ENCODE measurements at places on chromosomes 6 and 20. TPM values are rescaled to one million over a fixed set of nuclear protein-coding genes. Genes with fewer than 3 reads are reported as not detected.

Gene ANKRD66
- total RNA-seq: not detected

- DNase-seq: no peak
Measured at GRCh38 chr6:36269834-36270705, at the start of gene PNPLA1. TSS of gene PNPLA1 (plus strand) at chr6:36270060. CDS start at chr6:36270460, 400 bp downstream.

Gene ARMC2
- total RNA-seq: 4.4 TPM

DNA sequence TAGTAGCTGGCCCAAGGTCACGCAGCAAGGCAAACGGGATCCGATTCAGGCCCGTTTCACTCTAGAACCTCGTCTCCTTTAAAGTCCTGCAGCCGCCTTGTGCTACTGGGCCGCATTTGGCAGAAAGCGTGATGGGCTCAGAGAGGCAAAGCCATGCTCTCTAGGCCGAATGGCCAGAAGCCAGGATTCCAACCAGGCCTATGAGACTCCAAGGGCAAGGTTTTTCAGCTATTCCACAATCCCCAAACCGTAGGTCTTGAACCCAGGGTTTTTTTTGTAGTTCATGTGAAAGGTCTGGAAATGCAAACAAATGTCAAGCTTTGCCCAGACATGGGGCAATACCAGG is 174.1 kb downstream of the PREX1 start:
- DNase-seq: no peak

Gene EFCAB8
- total RNA-seq: 0.22 TPM

Gene TRIM10
- 4.5 TPM for total RNA-seq

Gene SGK2
- total RNA-seq: 34.3 TPM

DNA sequence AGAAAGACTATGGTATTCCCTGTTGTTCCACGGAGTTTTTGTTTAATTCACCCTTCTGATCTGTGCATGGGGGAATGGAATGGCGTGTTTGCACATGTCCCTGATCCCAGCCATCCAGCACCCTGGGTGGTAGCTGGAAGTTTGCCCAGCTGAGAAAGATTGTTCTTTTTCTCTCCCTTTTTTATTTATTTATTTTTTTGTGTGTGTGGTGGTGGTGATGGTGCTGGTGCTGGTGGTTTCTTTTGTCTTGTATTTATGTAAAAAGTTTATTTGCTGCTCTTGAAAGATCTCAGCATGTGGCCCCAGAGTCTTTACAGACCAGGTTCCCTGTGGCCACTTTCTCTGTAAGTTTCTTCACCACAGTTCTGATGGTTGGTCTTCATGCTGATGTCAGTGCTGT is 372.6 kb downstream of the UTRN start:
- no peak for DNase-seq

DNA sequence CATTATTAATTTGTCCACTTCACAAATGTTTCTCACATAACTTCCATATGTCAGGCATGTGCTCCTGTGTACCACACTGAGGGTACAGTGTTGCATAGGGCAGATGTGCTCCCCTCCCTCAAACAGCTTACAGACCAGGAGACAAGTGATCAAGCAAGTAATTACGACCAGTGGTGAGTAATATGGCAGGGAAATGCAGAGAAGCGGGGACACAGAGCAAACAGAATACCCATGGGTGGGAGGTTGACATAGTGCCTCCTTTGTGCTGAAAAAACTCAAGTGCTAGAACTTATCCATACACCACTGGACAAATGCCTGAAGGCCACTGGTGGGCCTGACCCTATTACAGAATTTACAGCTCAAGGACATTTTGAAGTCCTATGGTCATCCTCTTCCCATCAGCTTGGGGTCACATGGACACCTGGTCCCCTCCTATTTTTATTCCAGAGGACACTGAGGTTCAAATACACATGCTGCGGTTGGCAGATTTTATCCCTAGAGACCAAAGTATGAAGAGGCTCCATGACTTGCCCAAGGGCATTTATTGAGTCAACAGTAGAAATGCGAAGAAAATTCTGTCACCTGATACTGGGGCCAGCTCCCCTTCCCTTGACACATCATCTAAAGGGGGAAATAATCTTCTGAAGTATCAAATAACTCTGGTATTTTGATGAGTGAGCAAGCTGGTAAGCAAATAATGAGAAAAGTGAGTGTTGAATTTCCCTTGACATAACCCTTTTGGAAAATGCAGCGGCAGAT is 116.6 kb downstream of the QRSL1 start:
- DNase-seq: peak; percentile 35

- no peak for DNase-seq
Measured at GRCh38 chr20:49326026-49326425, 48.2 kb upstream of the ZNFX1 start.

- peak; percentile 27 for DNase-seq
Measured at GRCh38 chr6:139748353-139749146, 374.1 kb upstream of the CITED2 start.

- DNase-seq: no peak
Measured at GRCh38 chr20:5267092-5267491, 49.7 kb downstream of the PROKR2 start.

DNA sequence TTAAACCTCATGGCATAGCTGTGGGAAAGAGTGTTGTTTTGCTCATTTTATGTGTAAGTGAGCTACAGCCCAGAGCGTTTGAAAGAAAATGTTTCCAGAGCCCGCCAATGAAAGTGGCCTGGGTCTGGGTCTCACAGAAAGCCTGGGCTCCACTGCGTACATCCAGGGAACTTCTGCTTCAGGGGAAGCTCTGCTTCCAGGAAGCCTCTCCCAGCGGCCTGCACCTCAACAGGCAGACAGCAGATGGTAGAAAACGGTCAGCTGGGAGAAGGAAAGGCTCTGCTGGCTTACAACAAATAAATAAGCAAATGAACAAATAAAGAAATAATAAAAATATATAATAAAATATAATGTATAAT is 270.5 kb upstream of the SUPT3H start:
- no peak for DNase-seq

Gene SNX21
- 12.8 TPM for total RNA-seq

Gene SLC39A7
- total RNA-seq: 127 TPM

DNA sequence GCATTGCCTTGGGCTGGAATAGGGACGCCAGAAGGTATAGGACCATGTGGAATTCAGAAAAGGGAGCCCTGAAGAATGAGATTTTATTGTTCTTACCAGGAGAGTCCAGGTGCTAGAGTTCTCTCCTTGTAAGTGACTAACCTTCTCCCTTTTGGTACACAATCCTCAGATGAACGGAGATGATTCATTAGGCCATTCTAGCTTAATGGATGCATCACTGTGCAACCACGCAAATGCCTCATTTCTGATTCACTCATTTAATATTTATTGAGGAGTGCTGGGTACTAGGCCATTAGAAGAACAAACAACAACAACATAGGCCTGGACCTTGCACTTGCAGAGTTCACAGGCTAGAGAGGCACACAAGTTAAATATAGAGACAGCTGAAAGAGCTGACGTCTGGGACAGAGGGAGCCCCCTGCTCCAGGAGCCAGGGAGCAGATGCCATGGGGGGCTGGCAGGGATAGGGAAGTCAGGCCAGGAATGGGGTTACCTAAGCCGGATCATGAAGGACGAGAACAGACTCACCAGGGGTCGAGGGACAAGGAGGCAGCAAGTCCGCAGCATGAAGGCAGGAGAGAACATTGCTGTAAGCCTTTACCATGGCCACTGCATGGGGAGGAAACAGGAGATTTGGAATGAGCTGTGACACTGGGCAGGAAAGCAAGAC is 179.5 kb upstream of the AKAP12 start:
- DNase-seq: peak; percentile 91

- no peak for DNase-seq
Measured at GRCh38 chr6:44462797-44463727, 75.6 kb downstream of the CDC5L start.

DNA sequence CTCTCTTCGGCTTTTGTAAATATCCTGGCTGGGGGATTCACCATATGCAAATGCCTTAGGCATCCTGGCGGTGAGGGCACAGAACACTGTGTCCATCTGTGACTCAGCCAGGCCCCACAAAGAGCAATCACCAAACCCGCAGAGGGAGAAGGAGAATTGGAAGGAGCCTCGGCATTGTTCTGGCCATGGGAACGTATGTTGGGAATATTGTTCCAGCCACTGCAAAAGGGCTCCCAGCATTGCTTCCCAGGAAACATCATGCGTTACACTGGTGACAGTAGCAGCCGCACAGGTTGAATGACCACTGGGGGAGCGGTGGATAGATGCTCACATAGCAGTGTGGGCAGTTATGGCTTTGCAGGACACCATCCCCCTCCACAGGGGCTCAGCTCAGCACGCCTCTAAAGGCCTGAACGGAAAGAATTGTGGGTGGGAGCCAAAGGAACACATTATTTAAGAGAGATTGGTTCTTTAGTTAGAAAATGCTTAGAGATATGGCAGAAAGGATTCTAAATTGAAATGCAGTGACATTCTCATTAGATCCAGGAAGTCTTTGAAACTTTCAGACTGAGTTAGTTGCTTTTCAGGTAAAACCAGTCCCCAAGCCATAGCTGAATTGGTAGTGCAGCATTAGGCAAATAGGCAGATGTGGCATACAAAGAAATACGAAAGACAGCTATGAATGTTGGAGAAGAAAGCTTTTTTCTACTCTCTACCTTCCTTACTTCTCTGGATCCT is 104.3 kb downstream of the RNF144B start:
- no peak for DNase-seq

GRCh38 chr6:7060769-7061516 is 46.8 kb upstream of the RREB1 start:
- DNase-seq: no peak

Gene NMBR
- not detected for total RNA-seq

DNA sequence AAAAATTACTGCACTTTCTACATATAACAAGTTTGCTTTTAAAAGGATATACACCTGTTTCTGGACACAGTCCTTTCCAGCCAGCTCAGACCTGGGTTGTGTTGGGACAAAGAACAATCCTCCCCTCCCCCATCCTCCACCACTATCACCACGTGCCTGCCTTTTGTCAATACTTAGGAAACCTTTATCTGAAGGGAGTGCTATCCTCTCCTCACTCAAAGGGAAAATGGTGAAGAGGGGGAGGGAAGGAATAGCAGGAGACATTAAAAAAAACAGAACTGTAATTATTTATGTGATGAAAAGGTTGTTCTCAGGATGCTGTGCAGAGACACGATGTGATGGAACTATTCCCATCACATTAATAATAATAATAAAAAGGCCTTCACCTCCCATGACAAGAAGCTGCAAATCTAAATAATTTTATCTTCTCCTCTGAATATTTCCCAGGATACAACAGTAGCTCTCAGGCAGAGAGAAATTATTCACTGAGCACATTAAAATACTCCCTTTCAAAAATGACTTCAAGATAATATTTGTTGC is 105.5 kb downstream of the NRSN1 start:
- DNase-seq: no peak

DNA sequence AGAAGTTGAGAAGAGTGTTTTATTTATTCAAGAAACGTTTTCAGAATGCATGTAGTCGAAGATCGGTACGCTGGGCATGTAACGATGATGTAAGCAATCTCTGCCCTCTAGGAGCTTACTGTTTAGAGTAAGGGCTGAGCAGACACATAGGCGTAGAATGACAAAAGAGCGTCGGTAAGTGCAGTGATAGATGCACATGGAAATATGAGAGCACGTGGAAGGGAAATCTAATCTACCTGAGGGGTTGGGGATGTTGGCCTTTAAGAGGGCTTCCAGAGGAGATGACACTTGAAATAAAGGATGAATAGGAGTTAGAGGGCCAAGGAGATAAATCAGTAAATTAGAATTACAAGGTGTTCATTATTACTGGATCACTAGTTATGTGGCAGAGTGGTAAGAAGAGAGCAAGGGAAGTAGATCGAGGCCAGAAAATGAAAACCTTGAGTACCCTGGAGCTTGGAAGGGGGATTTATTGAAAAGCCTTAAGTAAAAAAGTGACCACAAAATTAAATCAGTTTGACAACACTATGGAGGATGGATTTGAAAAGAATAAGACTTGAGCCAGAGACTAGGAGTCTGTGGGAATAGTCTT is 782 bp downstream of the TRMT11 start:
- DNase-seq: peak; percentile 63

DNA sequence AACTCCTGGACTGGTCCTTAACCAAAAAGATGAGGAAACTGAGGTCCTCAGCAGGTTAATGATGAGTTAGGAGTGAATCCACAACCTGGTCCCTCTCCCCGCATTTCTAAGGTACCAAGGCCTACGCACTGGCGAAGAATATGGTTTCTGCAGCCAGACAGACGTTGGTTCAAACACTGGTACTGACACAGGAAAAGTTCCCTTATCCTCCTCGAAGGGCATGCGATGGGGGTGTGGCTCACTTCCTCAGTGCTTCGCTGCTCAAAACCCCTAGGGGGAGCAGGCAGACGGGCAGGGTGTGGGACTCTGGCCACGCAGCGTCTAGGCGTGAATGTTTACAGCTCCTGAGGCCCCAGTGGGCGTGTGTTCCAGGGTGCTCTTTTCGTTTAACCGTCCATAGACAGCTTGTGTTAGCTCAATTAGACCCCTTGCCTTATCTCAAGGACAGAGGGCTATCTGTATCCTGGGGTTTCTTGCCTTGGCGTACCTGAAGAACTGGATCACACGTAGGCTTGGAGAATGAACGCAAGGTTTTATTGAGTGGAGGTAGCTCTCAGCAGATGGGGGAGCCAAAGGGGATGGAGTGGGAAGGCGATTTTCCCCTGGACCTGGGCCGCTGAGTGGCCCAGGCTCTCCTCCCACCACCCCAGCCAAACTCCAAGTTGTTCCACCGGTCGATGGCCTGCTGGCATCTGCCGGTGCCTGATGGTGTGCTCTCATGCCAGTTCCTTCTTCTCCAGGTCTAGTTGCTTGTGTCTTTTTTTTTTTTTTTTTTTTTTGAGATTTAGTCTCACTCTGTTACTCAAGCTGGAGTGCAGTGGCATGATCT is 31.8 kb upstream of the PTPN1 start:
- DNase-seq: peak; percentile 83

- no peak for DNase-seq
Measured at GRCh38 chr6:163835439-163836171, 421.1 kb downstream of the QKI start.

GRCh38 chr20:1674361-1674760 is 16.8 kb upstream of the SIRPG start:
- no peak for DNase-seq

Gene ZBTB12
- 6.0 TPM for total RNA-seq

DNA sequence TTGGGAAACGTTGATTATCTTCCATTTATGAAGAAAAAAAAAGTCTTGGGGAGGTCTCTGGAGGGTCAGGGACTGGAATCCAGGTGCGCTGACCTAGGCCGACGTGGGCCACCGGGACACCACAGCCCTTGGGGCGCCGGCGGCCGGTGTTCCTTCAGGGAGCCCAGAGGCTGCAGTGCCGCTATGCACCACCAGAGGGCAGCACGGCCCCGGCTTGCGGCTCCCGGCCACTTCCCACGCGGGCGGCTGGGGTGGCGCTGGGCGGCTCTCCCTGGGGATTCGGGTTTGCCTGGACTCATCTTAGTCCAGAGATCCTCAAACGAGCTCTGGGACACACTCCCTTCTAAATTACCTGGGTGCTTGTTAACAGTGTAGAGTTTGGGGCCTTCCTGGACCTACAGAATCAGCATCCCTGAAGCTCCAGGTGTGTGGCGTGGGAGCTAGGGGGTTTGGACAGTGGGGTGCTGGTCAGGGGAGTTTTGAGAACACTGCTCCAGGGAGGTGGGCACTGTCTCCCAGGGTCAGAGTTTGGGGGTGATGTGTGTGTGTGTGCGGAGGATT is 23.0 kb upstream of the GTSF1L start:
- DNase-seq: peak; percentile 48

Gene TUBB2B
- total RNA-seq: 9.3 TPM
